Activated CD4-positive, alpha-beta T cell treated with anti-CD3 and anti-CD28 coated beads, Interleukin-2, amount 10 ng/mL, durations not matched to agents 24 days and 14 days (primary cell): ENCODE measurements at places on chromosomes 11 and 22. TPM values are rescaled to one million over a fixed set of nuclear protein-coding genes. Genes with fewer than 3 reads are reported as not detected.

SMTNL1 gene
- not detected in 2 replicates for total RNA-seq

TRIM49 gene
- not detected in 2 replicates for total RNA-seq

SGSM1 gene
- total RNA-seq: 0.14 and 0.19 TPM in 2 replicates

YPEL1 gene
- 0.61 and 1.3 TPM in 2 replicates for total RNA-seq

RNF26 gene
- total RNA-seq: 26.5 and 26.8 TPM in 2 replicates

DNA sequence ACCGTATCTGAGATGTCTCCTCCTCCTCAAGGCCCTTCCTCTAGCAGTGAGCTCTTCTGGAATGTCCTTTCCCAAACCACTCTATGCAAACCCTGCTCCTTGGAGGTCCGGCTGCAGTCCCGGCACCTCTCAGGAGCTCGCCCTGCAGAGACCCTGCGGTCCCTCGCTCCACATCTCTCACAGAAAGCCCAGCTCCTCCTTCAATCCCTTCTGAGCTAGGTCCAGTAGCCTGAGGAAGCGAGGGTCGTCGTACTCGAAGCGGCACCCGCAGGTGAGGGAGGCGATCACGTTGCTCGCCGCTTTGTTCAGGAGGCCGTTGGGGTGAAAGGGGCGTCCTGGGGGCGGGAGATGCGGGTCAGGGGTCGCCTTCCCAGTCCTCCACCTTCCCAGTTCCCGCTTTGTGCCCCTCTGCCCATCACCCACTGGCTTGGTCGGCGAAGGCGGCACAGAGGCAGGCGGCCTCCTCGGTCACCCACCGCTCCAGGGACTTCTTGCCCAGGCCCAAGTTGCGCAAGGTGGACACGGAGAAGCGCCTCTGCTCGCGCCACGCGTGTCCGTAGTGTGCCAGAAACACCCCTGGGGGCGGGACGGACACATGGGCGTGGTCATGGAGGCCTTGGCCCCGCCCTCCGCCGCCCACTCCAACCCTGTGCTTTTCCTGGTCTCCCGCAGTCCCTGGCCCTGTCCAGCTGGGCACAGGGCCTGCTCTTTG is 21.5 kb upstream of the CYP2D6 start:
- no peak overlapping the region for H3K4me3 ChIP-seq
- no peaks in the 10 kb centered on the region for H3K27me3 ChIP-seq
- peaks cover 24% of the 10 kb centered on the region for H3K36me3 ChIP-seq
- H3K4me1 ChIP-seq: no peaks in the 10 kb centered on the region
- DNase-seq: no peak

DNA sequence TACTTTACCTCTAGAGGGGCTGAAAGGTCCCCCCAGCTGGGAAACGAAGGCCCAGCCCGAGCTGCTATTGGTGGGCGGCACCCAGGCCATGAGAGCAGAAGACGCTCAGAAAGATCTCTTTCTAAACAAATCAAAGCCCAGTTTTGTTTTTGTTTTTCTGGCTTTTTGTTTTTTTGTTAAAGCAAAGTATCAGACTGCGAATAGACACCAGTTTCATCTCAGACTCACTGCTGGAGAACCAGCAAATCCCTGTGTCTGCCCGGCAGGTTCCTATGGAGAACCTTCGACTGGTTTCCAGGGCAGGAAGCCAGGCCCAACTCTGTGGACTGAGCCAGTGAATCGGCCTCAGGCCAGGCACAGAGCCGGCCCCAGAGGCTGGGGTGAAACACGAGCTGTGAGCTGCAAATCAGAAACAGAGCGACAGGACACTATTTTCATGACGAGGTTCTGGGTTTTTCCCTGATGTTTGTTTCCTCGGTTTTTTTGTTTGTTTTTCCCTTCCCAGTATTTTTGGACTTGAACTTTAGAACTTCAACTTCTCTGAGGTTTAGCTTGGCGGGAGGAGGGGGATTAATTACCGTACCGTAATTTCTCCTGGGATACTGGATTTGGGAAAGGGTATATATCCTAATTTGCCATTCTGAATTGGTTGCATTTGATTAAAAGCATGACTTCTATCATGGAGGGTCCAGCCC is 16.0 kb upstream of the B4GALNT4 start:
- no peaks in the 10 kb centered on the region for H3K27me3 ChIP-seq
- peak overlapping the region; percentile 22 for H3K4me3 ChIP-seq
- peak overlapping the region; percentile 45 for H3K27ac ChIP-seq
- H3K36me3 ChIP-seq: no peaks in the 10 kb centered on the region

GRCh38 chr22:22932512-22932941 is 44.9 kb downstream of the IGLL5 start:
- no peak overlapping the region for H3K27ac ChIP-seq
- no peak for DNase-seq

GRCh38 chr11:3178349-3178748 is 13.2 kb upstream of the OSBPL5 start:
- no peak for DNase-seq
- no peaks in the 10 kb centered on the region for H3K4me1 ChIP-seq
- no peaks in the 10 kb centered on the region for H3K36me3 ChIP-seq
- H3K27ac ChIP-seq: no peak overlapping the region
- peaks cover 7% of the 10 kb centered on the region for H3K27me3 ChIP-seq

DNA sequence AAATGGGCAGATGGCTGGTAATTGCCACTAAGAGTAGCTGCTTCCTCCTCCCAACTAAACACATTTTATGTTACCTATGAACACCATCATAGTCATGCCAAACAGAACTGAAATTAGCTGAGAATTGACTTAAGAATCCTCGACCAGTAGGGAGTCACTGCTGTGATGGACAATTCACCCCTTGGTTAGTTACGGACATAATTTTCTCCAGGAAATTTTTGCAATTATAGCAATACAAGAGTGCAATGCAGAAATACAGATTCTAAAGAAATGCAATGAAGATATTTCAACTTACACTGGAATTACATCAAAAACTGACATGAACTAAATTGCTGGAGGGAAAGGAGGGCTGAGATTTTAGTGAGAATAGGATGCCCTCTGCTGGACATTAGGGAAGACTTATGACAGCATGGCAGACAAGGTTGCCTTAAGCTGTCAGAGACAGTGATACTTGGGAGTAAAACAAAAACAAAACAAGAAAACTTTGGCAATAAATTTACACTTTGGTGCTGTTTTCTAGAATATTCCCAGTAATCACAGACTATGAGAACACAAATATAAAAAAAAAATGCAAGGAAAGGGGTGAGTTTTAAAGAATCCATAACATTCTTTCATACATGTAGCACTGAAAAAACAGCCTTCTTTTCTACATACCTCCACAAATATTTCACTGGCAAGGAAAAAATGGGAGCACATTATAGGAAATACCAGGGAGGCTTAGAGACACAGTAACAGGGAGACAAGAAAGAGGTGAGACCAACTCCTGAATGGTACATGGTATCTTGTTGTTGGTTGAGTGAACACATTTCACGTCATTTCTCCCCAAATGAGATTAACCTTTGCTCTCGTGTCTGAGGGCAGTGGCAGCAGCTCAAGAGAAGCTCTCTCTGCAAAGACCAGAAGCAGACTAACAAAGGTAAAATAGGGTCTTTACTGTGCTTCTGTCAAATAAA is 11.2 kb upstream of the PPP2R1B start:
- H3K4me3 ChIP-seq: no peak overlapping the region
- peak; percentile 77 for DNase-seq
- no peaks in the 10 kb centered on the region for H3K4me1 ChIP-seq
- H3K36me3 ChIP-seq: peaks cover under 1% of the 10 kb centered on the region
- no peak overlapping the region for H3K27ac ChIP-seq

- peaks cover 1% of the 10 kb centered on the region for H3K36me3 ChIP-seq
- peak within 1 kb of the TSS; percentile 70 for H3K27ac ChIP-seq
- peaks cover 23% of the 10 kb centered on the region for H3K4me1 ChIP-seq
- no peaks in the 10 kb centered on the region for H3K27me3 ChIP-seq
- peak; percentile 97 for DNase-seq
These were observed at the start of gene SLC25A1 for GRCh38 chr22:19178657-19179496. Gene SLC25A1, minus strand, starts transcription at chr22:19178736. Its CDS starts 63 bp downstream, at chr22:19178673.

- H3K36me3 ChIP-seq: no peaks in the 10 kb centered on the region
- peak overlapping the region; percentile 70 for H3K4me3 ChIP-seq
- peak; percentile 85 for DNase-seq
- peak overlapping the region; percentile 96 for H3K27ac ChIP-seq
These were observed 56.9 kb downstream of the PACS1 start for GRCh38 chr11:66126808-66127555.

DNA sequence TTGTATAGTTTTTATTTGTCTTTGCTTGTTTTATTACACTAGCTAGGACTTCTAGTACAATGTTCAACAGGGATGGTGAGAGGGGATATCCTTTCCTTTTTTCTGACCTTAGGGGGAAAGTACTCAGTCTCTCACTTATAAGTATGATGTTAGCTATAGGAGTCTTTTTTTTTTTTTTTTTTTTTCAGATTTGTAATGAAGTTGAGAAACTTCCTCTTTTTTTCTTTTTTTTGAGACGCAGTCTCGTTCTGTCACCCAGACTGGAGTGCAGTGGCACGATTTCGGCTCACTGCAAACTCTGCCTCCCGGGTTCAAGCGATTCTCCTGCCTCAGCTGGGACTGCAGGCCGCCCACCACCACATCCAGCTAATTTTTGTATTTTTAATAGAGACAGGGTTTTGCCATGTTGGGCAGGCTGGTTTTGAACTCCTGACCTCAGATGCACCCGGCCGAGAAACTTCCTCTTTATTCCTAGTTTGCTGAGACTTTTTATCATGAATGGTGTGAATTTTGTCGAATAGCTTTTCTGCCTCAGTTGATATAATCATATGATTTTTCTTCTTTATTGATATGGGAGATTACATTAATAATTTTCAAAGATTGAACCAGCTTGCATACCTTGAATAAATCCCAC is 10.9 kb downstream of the TRIM22 start:
- H3K27ac ChIP-seq: no peak overlapping the region
- H3K36me3 ChIP-seq: peaks cover 74% of the 10 kb centered on the region
- peaks cover 32% of the 10 kb centered on the region for H3K4me1 ChIP-seq
- peak overlapping the region; percentile 26 for H3K4me3 ChIP-seq
- H3K27me3 ChIP-seq: no peaks in the 10 kb centered on the region

DNA sequence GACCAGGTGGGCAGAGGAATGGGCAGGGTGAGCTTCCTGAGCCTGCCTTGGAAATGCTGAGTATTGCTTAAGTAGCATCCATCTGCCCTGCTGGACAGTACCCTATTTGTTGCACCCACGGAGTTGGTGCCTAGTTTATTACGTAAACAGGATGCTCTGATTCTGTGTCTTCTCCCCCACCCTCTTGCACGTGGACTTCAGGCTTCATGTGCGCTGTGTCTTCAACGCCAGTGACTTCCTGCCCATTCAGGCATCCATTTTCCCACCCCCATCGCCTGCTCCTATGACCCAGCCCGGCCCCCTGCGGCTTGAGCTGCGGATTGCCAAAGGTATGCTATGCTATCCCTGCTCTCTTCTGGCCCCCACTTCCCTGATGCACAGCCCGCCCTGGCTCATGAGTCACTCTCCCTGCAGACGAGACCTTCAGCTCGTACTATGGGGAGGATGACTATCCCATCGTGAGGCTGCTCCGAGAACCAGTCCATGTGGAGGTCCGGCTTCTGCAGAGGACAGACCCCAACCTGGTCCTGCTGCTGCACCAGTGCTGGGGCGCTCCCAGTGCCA is 5.7 kb downstream of the ZP1 start:
- no peaks in the 10 kb centered on the region for H3K36me3 ChIP-seq
- H3K27ac ChIP-seq: no peak overlapping the region
- H3K27me3 ChIP-seq: no peaks in the 10 kb centered on the region
- peaks cover 19% of the 10 kb centered on the region for H3K4me1 ChIP-seq

GRCh38 chr11:97201743-97202612 is 812.2 kb downstream of the JRKL start:
- no peak overlapping the region for H3K4me3 ChIP-seq
- no peaks in the 10 kb centered on the region for H3K4me1 ChIP-seq
- no peaks in the 10 kb centered on the region for H3K27me3 ChIP-seq
- no peak overlapping the region for H3K27ac ChIP-seq
- H3K36me3 ChIP-seq: no peaks in the 10 kb centered on the region
